ENCODE measurements at places on chromosomes 5 and 9.

DNA sequence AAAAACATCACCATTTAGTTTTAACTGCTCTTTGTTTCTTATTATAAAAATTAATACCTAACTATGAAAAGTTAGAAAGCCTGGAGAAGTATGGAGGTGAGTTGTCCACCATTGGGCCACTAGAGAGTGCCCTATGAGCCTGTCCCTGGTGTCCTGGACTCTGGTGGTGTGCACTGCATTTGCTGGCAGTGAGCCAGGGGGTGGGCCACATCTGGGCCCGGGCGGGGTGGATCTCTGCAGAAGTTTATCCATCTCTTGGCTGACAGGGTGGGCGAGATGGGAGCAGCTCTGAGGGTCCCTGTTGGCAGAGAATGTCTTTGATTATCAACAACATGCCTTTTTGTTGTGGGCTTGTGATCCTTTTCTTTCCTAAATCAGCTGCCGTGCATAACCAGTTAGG is 8.2 kb downstream of the TENT4A start:
- no peak for DNase-seq

DNA sequence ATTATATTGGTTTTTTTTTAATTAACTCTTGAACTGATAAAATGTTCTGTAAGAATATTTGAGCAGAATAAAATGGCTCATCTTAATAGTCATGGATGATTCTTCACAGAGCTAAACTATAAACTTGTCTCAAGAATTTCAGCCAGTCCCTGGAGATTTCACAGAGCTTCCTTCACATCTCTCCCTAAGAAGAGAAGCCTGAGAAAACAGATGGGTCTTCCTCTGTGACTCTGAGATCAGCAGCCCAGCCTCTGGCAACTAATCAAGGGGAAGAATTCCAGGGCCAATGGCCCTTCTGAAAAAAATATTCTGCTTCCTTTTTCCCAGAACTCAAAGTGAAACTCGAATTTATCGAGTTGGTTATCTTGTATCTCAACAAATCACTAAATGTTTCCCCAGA is 122.2 kb upstream of the ITGA1 start:
- no peak for DNase-seq

DNA sequence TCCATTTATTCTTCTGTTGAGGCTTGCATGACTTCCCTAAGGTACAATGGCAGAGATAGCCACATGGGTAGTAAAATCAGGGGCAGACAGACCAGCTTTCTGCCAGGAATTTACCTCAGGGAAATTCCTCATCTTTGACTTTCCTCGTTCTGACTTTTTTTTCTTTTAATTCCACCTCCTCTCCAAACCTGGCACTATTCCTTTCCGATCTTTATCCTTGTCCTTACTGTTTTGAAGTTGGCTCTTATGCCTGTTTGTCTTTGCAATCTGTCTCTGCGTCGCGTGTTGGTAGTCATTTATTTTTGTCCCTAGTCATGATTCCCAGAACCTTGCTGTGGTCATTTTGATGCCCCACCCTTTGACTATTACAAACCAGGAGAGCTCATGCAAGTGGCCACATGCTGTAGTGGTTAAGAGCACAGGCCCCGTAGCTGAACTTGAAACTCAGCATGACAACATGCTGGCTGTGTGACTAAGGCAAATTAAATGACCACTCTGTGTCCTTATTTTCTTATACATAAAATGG is 19.0 kb downstream of the TMC1 start:
- no peak for DNase-seq

DNA sequence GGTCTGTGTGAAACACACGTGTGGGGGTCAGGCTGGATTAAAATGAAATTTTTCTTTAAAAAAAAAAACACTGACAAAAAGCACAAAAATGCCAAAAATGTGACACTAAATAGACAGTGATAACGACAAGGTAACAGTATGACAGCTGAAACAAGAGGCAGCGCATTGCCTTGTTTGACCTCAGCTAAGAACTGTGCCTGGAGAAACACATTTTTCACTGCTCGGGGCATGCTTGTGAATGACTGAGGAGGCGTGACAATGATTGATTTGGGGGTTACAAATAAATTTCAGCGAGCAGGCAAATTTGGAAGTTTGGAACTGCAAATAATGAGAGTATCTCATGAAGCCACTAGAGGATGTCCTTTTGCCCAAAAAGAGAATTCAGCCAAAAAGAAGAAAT is 44.2 kb upstream of the SPATA31C2 start:
- no peak for DNase-seq

GRCh38 chr5:33891788-33892619 is at the start of gene ADAMTS12:
ADAMTS12 (minus strand) TSS chr5:33891990; CDS start chr5:33891856, 134 bp downstream.
- peak; percentile 1 for DNase-seq

GRCh38 chr5:50749181-50749580 is 82.7 kb downstream of the PARP8 start:
- no peak for DNase-seq

GRCh38 chr5:6319116-6319515 is 59.2 kb downstream of the MED10 start:
- DNase-seq: no peak

Measured in KBM-7 (cell line).